ENCODE measurements at places on chromosomes 12 and 14.
A peak's percentile ranks its signal among the peaks of the same experiment; 100 is the strongest.

DNA sequence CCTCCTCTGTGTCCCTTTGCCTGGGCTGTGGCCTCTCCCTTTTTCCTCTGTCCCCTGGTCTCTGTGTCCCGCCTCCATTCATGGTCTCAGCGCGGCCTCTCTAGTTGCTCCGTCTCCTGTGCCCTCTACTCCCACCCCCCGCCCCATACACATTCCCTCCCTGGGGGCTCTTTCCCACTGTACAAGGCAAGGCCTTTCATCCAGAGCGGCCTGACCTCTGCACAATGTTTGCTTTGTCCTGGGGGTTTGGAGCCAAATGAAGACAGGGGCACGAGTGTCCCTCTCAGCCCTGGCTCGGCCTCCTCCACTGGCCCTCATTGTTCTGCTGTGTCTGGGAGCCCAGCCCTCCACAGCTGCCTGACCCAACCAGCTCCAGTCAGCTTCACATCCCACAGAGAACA, 678.6 kb downstream of the BCL11B start:
- DNase-seq = no peak

- DNase-seq = no peak
Observed at GRCh38 chr12:93713060-93713459, 35.9 kb downstream of the CRADD start.

- DNase-seq = no peak
Observed at GRCh38 chr14:77625360-77625759, 8.9 kb upstream of the SPTLC2 start.

DNA sequence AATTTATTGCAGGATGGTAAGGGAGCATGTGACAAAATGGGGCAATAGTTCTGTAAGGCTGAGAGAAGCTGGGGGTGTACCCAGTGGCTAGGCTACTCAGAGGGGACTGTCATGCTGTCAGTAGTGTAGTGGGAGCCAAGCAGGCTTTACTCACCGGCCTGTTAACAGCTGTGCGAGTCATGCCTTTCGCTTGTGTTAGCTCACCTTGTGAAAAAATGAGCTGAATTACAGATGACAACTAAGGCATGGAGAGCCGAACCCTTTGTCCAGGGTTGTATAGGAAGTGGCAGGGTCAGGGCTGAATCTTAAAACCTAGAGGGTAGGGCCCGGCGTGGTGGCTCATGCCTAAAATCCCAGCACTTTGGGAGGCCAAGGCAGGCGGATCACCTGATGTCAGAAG, 37.9 kb downstream of the SH2B3 start:
- DNase-seq = no peak

DNA sequence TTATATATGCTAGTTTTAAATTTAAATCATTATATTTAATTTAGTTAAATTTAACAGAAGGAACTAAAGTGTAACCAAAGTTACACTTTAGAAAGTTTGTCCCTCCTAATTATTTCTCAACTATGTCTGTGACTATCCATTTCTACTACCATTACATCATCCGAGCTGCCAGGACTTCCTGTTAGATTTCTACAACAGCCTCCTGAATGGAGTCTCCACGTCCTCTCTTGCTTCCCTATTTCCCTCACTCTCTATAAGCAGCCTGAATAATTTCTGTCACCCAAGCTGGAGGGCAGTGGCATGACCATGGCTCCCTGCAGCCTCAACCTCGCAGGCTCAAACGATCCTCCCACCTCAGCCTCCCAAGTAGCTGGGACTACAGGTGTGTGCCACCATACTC, 84.1 kb downstream of the TTC7B start:
- no peak for DNase-seq

DNA sequence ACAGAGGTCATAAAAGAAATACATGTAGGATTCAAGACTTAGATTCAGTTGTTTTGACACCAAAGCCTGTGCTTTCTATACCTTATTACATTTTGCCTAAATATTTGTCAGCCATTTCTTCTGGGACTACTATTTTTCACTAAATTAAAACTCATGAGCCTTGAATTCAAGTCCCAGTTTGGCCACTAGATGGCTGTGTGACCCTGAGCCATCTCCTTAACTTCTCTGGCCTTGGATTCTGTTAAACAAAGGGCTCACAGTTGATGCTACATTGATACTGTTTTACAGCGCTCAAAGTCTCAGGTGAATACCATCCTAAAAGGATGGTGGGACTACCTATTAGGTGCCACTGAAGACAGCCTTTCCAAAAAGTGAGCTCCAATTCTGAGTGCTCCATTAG, 39.6 kb upstream of the CCDC198 start:
- DNase-seq = no peak

DNA sequence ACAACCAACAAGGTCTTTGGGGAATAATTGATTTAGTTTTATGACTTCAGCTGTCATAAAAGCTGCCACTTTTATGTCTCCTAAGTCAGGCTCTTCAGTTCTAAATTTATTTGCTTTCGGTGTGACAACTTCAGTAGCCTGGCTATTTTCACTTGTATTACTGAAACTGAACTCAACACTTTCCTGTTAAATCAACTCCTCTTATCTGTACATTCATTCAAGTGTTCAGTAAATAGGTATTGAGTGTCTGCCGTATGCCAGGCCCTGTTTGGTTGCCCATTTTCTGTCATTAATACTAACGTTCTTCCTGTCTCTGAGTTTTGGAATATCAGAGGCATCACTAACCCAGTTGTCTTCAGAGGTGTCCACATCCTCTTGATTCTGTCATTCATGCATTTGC, 7.5 kb downstream of the UTP20 start:
- no peak for DNase-seq

- no peak for DNase-seq
Observed at GRCh38 chr14:55605793-55606192, 25.8 kb downstream of the KTN1 start.

GRCh38 chr12:22925623-22926022, 300.7 kb downstream of the ETNK1 start:
- DNase-seq = no peak

GRCh38 chr12:39327965-39328364, 115.0 kb downstream of the KIF21A start:
- DNase-seq = no peak

DNA sequence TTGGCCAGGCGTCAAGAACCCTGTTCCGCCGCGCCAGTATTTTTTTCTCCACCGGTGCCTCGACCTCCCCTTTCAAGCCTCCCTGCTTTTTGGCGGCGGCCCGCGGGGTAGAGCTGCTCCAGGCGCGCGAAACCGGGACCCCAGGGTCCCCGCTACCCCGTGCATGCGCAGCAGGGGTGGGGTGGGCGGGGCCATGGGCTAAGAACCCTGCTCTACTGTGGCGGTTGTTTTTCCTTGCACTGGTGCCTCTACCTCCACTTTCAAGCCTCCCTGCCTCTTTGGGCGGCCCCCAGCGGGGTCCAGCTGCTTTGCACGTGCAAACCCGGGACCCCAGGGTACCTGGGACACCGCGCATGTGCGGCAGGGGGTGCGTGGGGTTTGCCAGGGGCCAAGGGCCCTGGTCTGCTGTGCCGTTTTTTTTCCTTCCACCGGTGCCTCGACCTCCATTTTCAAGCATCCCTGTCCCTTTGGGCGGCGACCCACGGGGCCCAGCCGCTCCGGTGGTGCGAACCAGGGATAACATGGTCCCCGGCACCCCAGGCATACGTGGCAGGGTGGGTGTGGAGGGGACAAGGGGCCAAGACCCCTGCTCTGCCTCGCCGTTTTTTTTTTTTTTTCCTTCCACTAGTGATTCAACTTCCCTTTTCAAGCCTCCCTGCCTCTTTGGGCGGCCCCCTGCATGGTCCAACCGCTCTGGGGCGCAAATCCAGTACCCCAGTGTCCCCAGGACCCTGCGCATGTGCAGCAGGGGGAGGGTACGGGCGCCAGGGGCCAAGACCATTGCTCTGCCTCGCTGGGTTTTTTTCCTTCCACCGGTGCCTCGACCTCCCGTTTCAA, 326.8 kb downstream of the ALG10 start:
- DNase-seq = no peak

GRCh38 chr12:51122844-51123243, 39.4 kb upstream of the CSRNP2 start:
- DNase-seq = no peak

DNA sequence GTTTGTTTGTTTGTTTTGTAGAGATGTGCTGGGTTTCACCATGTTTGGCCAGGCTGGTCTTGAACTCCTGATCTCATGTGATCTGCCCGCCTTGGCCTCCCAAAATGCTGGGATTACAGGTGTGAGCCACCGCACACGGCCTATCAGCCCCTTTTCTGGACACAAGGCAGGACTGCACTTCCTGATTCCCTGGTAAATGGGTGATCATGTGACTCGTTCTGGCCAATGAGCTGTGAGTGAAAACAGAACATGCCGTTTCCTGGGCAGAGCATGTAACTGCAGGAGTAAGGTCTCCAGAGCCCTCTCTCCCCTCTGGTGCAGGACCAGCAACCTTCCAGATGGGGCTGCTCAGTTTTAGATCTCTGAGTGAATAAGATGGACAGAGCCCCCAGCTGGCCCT, 92.7 kb downstream of the ITPK1 start:
- DNase-seq = no peak

GRCh38 chr12:78802593-78802992, 62.0 kb upstream of the SYT1 start:
- peak; percentile 4 for DNase-seq

DNA sequence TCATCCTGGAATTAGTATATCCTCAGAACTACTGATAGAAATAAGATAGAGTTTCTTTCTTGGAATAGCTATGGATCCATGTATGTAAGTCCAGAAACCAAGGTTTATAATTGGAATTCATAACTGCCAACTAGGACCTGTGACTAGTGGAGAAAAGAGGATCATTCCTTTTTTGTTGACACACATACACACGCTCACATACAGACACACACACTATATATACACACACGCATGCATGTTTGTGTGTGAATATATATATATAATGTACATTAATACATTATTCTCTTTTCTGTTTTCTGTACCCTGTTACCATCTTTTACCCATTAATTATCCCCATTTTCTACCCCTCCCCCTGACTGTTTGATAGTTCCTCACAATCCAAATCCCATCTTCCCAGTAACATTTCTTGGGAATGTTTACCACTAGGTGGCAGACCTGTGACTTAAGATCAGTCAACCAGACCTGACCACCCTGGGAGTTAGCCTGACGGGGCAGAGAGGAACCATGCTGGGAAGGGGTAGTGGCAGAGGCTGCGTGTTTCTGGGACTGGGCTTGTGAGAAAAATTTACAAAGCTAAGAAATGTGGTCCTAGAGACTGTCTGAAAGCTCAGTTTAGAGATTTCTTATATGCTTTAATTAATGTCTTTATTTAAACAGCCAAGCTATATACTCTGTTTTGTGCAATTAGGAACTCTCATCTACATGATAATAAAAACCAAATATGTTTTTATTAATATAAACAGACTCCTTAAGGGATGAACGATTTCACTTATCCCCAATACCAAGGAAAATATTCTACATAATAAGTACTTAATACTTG, 308.0 kb downstream of the PPFIA2 start:
- DNase-seq = peak; percentile 36

DNA sequence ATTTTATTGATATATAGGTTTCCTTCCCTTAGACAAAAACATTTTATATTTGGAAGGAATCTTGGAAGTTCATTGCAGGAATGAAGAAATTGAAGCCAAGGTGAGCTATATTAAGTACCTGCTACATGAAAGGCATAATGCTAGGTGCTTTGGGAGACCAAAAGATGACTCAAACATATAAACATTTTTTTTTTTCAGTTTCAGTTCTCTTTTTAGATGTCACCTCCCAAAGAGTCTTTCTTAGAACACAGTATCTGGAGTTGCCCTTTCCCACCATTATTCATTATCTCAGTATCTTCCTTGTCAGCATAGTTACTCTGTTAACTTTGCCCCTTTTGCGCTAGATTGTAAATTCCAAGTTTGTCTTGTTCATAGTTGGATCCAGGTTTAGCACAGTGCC, 1.1 kb downstream of the LIN52 start:
- no peak for DNase-seq

- DNase-seq = no peak
Observed at GRCh38 chr12:53217051-53217930, 10.2 kb upstream of the ITGB7 start.

- no peak for DNase-seq
Observed at GRCh38 chr12:23133471-23133870, 508.5 kb downstream of the ETNK1 start.

DNA sequence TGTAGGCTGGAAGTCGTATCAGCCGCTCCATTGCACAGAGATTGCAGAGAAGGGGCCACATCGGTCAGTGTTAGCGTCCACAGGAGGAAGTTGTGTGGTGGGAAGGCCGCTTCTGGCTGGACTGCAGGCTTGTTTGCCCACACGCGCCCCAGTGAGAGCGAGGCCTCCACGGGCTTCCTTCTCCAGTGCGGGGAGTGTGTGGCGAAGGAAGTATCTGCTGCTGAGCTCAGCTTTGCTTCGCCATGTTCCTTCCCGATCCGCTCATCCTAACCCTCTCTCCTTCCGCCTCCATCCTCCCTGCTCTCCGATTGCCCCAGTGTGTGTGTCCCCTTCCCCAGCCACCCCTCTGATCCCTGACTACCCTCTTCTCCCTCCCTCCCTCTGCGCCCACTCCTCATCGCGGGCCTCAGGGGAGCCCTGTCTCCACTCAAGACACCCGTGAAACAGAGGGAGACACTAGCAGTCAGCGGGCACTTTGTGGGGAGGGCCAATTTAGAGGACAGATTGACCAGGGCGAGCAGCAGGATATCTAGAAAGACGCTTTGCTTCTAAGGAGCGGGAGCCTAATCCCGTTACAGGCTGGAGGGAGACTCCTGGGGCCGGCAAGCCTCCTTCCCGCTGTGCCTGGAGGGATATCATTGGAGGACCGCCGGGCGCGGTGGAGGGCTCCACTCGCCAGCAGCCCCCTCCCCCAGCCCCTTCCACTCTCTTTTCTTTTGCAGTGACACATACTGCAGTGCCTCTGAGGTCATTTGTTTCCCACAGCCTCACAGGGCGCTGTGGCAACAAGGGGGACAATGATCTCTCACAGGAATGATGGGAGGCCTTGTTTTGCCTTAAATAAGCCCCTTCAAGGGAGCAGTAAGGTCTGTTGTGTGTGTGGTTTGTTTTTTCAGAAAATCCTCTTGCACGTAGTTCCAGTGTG, 428.8 kb downstream of the ZFP36L1 start:
- DNase-seq = no peak

- DNase-seq = no peak
Observed at GRCh38 chr12:4943067-4943937, 33.6 kb downstream of the KCNA1 start.

DNA sequence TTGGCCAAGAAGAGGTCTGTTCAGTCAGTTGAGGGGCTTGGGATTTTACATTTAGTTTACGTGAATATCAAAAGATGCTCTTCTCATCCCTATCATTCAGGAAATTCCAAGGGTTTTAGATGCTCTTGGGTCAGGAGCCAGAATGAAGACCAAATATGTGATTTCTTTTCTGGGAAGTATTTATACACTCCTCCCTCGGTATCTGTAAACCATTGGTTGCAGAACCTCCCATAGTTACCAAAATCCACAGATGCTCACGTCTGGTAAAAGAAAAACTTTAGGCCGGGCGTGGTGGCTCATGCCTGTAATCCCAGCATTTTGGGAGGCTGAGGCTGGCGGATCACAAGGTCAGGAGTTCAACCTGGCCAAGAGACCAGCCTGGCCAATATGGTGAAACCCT, 75.9 kb downstream of the TNFAIP2 start:
- DNase-seq = no peak

DNA sequence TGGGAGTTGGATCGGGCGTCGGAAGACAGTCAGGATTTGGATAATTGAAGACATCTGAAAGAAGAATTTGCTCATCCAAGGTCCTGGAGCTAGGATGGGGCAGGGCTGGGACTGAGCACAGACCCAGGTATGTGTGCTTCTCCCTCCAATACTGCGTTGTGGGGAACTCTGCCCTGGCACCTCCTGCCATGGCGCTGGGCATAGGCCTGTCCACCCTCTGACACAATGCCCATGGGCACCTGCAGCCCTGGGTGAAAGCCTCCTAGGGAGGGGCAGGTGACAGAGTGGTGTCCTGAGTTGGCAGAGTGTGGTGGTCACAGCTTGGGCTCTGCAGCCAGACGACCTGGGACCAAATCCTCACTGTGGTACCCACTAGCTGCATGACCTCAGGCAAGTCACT, 53.3 kb downstream of the CALM1 start:
- no peak for DNase-seq

Data from fibroblast of skin of left biceps (primary cell).